ENCODE measurements at places on chromosomes 1 and 21.

GRCh38 chr1:28246427-28246832, 10.5 kb downstream of the ATP5IF1 start:
- DNase-seq = no peak

DNA sequence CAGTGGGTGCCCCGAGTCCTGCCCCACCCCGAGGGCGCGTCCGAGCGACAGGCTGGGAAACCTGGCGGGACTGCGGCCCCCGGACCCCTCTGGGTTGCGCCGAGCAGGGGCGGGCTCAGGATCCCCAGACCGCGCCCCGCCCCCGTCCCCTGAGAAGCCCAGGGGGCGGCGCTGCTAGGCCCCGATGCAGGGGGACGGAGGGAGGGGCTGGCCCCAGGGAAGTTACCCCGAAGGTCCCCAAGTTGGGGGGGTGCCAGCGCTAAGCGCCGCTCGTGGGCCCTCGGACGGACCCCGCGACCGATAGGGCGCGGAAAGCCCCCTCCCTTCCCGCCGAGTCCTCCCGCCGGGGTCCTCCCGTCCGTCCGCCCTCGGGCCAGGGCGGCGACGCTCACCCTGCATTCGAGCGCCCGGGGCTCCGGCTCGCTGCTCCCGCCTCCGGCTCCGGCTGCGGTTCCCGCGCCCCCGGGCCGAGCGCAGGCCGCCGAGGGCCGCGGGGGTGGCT, 414 bp downstream of the GPR153 start:
- DNase-seq = no peak

DNA sequence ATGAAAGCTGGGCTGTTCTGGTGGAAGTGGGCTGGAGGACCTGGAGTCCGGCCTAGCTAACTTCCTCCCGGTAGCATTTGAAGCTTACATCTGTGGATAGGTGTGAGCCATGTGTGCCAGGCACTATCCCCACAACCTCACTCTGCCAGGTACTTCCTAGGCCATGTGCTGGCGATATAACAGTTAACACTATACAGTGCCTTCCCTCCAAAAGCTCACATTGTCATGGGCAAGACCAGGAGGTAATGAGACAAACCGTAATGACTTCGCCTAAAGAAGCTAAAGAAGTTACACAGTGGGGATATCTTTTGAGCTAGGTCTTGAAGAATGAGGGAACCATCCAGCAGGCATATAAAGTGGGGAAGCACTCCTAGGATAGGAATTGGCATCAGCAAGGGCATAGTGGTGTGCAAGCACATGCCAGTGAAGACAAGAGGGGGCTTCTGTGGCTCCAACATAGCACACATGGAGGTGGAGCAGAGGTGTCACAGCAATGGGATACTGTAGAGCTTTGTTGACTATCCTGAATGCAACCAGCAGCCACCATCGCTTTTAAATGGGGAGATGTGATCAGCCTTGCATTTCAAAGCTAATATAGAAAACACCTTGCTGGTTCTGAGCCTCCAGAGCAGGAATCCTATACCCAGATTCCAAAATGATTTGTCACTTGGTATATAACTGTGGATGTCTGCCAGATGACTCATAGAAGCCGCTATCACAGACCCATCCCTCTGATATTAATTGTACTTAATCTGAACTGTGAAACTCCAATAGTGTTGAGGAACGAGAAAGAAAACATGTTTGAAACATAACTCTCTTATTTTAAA, 466.3 kb downstream of the LMO4 start:
- no peak for DNase-seq

GRCh38 chr1:76038287-76039004, 36.1 kb upstream of the ST6GALNAC3 start:
- DNase-seq = no peak

GRCh38 chr1:73781251-73781650, 416.7 kb downstream of the LRRIQ3 start:
- no peak for DNase-seq

DNA sequence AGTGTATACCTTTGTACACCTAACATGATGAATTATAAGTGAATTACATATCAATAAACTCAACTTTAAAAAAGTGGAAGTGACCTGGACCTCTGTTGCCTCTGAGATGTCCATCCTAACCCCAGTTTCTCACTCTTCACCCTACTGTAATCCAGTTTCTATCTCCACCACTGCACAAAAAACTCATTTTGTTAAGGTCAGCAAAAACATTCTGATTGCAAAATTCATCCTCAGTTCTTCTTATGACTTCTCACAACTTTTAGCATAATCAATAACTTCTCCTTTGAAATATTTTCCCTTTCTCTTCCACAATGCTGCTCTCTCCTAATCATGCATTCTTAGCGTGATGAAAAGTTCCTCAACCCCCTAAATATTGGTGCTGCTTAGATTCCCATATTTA, 129.8 kb downstream of the CRB1 start:
- DNase-seq = no peak

DNA sequence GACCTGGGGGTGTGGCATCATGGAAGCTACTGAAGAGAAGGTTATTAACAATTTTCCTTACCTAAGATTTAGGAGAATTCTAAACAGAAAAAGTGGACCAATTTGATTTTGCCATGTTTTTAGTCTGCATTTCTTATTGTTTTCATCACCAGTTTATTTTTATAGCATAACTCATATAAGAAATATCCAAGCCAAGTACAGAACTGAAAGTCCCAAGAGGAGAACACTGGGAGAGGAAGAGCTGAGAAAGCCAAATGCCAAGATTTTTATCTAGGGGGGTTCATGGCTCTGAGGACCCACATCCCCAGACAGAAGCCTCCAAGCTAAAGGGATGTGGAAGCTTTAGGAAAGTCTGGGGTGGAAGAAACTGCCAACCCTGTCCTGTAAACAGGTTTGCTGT, 109.4 kb upstream of the DUSP10 start:
- no peak for DNase-seq

DNA sequence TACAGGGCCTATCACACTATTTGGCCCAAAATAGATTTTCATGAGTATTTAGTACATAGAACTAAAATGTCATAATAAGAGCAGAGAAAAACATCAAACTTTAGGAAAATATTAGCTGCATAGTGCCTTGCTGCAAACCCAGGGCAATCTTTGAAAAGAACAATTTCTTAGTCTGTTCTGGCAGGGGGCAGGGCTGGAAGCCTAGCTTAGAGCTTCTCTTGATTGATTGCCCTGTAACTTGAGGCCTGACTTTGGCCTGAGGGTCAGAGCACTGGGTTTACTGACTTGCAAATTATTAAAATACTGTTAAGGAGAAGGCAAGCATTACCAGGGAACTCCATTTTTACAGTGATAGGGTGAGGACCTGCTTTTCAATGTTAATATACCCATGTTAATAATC, 115.8 kb upstream of the SPAG17 start:
- DNase-seq = no peak

- no peak for DNase-seq
These were observed 29.7 kb upstream of the CDC14A start for GRCh38 chr1:100322436-100323211.

GRCh38 chr1:25912076-25912831, 6.0 kb upstream of the STMN1 start:
- no peak for DNase-seq

DNA sequence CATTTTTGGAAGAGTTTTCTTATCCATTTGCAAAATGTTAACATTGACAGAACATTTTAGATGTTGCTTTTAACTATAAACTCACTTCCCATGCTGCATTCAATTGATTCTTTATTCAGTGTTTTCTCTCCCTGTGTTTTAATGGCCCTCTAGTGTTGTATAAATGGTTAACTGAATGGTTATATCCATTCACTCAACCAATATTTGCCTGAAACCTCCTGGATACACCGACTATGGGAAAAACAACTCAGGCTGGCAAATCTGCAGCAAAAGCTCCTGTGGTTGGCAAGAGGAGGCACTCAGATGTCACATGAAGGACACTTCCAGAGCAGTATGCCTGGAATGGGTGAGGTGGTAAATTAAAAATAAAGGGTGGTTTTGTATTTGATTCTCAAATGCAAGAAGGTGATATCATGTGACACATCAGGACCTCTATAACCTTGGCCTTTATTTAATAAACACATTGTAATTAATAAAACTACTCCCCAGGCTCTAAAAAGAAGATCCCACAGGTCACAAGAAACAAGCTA, 107.6 kb downstream of the BCAR3 start:
- no peak for DNase-seq

- DNase-seq = no peak
These were observed 111.7 kb upstream of the TNFSF4 start for GRCh38 chr1:173318788-173319187.

DNA sequence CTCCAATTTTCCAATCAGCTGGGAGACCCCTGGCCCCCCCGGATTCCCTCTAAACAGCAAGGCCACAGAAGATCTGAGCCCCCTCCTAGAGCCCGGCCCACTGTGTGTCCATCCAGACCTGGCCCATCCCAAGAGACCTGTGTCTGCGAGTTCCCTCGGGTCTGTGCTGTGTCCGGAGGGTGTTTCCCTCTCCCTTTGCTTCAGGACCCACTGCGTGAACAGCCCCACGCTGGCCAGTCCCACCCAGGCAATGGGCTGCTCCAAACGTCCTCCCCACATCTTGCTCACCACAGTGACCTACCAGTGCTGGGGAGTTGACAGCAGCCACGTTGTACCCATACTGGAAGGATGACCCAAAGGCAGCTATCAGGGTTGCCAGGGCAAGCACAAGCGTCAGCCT, 11.6 kb downstream of the SLC2A5 start:
- no peak for DNase-seq

- peak; percentile 26 for DNase-seq
These were observed 576 bp downstream of the ZFP69 start for GRCh38 chr1:40477678-40478053.

DNA sequence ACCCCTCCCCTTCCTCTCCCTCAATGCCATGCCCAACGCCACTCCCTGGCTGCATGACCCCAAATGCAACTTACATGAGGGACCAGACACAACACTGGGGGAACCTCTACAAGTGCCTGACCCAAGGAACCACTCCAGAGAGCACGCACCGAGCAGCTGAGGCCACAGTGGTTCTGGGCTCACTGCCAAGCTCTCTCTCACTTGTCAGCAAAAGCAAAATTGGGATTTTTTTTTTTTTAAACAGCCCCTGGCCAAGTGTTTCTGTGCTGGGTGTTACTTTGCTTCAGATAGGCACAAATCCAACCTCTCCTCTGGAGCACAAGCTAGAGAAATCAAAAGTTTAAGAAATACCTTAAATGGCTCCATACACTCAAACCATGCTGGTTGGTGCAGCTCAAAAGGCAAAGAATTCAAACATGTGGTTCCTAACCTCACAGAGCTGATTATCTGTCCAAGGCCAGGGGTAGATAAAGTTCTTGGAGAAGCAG, 363.0 kb downstream of the SETD4 start:
- no peak for DNase-seq

GRCh38 chr1:116106646-116107045, 4.6 kb upstream of the MAB21L3 start:
- DNase-seq = no peak

DNA sequence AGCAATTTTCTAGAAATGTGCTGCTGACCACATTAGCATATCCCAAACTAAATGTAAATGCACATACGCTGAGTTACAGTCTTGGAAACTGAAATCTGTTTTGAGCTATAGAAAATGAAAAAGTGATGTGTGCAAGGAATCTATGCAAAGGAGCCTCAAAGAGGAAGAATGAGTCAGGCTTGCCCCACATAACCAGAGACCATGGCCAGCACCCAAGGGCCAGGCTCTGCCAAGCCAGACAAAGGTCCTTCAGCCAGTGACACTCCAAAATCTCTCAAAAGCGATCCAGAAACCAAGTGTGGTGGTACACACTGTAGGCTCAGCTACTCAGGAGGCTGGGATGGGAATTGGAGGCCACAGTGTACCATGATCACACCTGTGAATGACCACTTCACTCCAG, 195.2 kb downstream of the TOMM20 start:
- DNase-seq = no peak

DNA sequence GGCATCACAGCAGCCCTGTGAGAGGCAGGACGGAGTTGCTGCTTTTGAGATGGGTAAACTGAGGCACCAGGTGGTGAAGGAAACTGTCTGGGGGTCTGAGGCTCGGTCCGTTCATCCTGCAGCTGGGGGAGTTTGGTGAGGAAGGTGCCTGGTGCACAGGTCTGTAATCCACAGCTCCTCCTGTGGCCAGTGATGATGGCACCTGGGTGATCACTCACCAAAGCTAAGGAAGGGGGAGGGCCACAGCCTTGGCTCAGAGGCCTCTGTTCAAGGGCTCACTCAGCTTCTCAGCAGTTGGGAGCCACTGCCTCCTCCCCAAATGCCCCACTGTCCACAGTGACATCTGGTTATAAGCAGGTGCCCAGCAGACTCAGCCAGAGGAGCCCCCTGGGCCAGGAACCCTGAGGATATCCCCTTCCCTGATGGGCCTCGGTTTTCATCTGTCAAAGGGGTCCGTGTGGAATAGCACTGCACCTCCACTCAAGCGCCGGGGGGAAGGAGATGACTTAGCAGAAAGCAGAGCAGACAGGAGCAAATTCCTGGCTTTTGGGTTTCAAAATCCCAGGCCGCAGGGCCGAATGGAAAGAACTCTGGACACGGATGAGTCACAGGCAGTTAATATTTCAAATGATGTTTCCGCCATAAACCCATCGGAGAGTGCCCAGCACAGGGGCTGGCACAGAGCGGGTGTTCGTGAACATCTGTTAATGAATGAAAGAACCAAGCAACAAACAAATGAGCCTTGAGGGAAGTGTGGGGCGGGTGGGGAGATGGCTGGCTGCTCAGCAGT, 82.8 kb downstream of the DMRTB1 start:
- DNase-seq = no peak

- DNase-seq = no peak
These were observed 470 bp downstream of the TNR start for GRCh38 chr1:175742790-175743459.

DNA sequence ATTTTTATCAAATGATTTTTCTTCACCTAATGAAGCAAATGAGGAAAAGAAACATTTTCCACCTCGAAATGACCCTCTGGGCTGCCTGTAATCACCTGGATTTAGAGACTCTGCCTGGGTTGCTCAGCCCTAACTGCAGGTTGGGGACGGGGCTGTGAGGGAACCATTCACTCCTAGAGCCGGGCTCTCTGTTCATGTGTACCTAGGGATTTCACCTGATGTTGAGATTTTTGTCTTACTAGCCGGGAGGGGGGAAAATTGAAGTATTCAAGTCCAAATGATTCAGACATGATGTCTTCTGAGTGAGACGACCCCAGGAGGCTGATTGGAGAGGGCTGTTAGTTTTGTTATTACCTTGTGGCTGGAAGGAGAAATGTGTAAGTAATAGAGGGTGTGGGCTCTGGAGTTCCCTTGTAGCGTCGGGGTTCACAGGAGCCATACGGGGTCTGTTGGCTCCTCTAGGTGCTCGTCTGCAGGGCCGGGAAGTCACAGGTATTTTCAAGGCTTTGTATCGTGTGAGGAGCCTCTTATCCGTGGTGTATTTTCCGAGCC, 42.3 kb upstream of the PWP2 start:
- DNase-seq = no peak

DNA sequence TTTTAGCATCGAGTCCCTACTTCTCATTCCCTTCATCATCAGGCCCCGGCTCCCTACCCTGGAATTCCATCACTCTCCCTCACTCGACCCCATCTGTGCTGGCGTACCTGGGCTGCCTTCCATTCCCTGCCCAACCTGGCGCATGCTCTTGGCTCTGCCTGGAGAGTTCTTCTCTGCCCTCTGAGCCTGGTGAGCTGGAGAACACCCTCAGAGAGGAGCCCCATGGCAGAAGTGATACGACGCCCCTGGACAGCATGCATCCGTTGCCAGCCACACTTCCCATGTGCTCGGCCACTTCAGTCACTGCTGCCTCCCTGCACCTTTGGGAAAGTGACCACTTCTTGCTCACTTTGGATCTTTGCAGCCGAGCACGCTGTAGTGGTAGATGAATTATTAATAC, 30.1 kb downstream of the OLFML2B start:
- DNase-seq = no peak

- no peak for DNase-seq
These were observed 29.9 kb downstream of the PSMG1 start for GRCh38 chr21:39153373-39153772.

- DNase-seq = no peak
These were observed 8.2 kb downstream of the FABP3 start for GRCh38 chr1:31364561-31365250.

All from T-helper 2 cell (primary cell).